Stimulated activated CD8-positive, alpha-beta memory T cell treated with anti-CD3 and anti-CD28 coated beads, Interleukin-15, amount 100 ng/mL, for 24 hours (primary cell): ENCODE measurements at places on chromosomes 12 and 14.

GRCh38 chr12:78864403-78864869 is at the start of gene SYT1:
SYT1 (plus strand) TSS chr12:78864774.
- DNase-seq: no peak

DNA sequence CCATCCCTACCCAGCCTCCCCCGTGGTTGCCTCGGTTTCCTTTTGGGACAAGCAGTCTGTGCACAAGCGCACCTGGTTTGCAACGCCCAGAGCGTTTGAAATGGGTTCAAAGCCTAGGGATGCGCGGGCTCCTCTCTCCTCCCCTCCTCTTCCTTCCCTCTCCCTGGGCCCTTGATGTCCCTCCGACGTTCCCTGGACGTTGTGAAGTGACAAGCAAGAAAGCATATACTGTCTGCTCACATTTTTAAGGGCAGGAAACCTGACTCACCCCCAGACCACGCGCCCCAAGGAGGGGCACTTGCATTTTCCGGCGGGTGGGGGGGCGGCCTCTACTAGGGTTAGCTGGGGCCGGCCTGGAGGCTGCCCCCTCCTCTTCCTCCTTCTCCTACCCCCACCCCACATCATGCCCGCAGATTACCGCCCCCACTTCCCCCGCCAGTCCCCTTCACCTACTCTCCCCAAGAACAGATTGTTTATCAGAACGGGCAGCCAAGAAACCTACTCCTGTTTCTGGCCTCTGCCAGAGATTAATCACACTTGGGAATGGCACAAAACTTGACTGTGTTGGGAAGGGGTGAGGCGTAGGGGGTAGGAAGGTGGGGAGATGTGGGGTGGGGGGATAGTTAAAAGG is 9.5 kb upstream of the IRF2BPL start:
- DNase-seq: no peak

DNA sequence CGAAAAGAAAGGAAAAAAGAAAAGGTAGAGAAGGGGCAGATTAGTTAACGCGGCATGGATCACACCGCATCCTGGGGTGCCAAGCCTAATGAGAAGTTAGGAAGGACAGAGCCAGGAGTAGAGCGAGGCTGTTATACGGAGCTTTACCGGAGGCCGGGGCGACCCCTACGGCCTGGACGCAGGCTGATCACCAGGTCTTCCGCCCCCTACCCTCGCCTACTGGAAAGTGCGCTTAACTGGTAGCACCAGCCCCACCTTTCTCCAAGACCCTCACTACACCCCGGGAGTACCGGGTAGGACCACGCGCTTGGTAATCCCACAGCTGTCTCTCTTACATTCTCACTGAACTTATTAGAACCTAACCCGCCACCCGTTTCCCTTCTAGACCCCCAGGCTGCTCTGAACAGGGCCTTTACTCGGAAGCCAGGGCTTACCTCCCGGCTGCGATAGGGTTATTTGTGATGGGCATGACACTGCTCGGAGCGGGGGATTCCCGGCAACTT is 33.8 kb downstream of the WBP11 start:
- peak; percentile 8 for DNase-seq

GRCh38 chr12:57823131-57823907 is 4.8 kb upstream of the AVIL start:
- DNase-seq: no peak

DNA sequence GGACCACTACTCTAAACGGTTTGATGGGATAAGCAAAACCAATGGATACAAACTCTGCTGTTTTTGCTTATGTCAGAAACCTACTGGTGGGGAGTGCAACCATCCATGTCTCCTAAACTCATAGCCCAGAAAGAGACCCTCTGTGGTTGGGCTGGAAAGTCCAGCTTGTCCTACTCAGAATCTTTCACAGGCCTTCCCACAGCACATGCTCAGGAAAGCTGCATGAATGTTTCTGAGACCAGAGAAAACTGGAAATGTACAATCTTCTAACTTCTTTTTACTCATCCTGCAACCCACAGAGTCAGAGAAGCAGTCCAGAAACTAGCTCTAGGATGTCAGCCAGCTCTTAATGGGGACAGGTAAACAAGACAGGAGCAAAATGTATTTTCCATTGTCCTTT is 73.3 kb downstream of the ANO2 start:
- DNase-seq: no peak

- DNase-seq: no peak
Observed at GRCh38 chr12:95179011-95179410, 38.3 kb downstream of the FGD6 start.

DNA sequence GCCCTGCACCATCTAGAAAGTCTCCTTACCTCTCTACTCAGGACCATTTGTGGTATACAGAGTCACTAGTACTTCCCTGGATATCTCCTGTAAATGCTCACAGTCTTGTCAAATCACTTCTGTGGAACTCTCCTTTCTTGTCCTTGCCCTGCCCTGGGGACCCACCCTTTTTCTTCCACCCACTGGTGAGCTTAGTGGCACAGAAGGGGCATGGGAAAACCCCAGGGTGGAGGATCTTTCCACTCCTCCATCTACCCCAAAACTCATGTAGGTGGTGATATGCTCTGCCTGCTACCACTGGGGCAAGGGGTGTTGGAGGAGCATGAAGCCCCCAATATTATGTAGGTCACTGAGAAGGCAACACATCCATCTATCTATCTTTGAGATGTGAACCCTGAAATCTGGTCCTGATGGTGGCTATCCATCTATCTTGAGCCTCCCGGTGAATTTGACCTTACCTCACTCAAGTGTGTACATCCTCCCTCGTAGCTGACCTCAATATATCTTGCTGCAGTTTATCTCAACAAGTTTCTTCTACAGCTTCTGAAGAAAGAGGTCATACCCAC is 943 bp downstream of the TESPA1 start:
- no peak for DNase-seq

- peak; percentile 41 for DNase-seq
Observed at GRCh38 chr12:57111031-57111734, at the start of gene STAT6. STAT6 (minus strand) TSS chr12:57111362; CDS start chr12:57108278, 3,084 bp downstream.
